Kidney tubule cell (primary cell): ENCODE measurements at places on chromosomes 11 and 22.

DNA sequence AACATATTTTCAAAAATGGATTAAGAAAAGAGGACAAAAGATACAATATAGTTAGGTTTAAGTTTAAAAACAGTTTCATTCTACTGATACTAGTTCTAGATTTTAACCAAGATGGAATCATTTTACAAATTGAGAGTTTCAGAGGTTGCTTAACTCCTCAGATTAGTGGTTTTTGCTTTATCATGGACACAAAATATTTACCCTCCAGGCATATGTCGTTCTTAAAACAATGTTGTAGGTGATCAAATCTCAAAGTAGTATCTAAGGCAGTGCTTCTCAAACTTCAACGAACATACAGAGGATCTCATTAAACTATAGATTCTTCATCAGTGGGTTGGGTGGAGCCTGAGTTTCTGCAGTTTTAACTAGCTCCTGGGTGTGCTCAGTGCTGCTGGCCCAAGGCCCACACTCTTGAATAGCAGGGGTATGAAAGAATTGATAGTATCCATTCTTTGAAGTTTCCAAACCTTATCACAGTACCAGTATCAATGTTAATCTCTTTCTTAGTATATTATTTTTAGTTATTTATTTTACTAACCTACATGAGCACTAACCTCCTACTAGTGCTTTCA is 48.0 kb downstream of the YAP1 start:
- no peak for DNase-seq

- no peak for DNase-seq
These were observed 84.0 kb upstream of the ZBED5 start for GRCh38 chr11:10941871-10942270.

GRCh38 chr11:116544721-116545120 is 228.1 kb downstream of the BUD13 start:
- no peak for DNase-seq

DNA sequence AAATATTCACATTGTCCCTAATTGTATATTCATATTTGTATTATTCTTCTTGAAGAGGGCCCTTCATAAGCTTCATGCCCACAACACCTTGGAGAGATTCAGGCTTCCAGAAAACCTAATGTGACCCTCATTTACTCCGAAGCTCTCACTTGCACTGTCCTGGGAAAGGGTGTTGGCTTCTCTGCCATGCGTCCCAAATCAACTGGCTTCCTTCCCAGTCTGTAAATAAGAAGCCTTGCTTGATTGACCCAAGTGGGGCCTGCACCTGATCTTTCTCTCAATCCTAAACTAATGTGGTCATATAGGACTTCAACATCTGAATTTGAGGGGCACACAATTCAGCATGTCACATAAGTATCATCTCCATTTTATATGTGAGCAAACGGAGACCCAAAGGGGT is 40.5 kb upstream of the ZBTB16 start:
- DNase-seq: no peak

DNA sequence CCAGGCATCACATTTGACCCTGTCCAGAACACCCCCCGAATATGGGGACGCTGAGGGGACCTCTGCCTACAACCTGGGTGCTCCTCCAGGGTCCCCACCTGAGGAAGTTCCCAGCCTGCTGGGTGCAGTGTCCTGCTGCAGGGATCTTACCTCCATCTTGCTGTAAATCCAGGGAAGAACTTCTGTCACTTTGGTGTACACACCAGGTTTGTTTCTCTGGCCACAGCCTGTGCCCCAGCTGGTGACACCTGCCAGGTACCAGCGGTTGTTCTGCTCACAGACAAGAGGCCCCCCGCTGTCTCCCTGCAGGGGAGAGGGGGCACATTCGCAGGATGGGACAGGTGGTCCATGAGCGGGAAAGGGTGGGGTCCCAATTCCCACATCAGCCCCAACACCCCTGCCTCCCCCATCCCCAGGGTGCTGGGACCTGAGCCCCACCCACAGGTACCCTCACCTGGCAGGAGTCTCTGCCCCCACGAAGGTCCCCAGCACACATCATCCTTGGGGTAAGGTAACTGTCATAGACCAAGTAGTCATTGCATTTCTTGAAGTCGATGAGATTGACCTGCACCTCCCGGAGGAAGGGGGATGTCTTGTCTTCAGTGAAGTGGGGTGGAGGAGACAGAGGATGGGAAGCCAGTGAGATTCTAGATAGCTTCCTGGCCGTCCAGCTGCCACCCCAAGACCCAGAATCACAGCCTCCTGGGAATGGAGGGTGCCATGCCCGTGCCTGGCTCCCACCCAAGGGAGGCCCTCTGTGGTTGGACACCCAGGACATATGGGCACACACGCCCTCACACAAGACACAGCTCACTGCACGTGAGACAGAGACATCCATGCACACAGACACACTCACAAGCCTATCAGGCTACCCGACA is 25.5 kb downstream of the TMPRSS13 start:
- no peak for DNase-seq

DNA sequence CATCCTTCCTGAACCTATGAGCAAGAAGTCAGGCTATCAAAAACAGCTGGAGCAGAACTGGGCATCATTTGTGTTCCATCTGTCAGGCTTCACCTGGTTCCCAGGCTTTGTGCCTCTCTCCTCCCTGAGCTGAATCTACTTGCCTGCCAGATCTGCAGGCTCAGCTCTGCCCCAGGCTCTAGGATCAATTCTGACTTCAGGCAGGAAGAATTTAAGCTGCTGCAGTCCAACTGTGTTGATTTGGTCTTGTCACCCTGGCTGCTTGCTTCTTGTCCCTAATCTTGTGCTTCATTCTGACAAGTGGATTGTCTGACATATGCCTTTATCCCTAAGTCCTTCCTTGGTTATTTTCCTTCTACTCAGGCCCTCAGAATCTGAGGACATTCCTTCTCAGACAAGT is 31.6 kb upstream of the CADM1 start:
- DNase-seq: no peak

- no peak for DNase-seq
These were observed 23.3 kb downstream of the SAMM50 start for GRCh38 chr22:43978558-43978957.

DNA sequence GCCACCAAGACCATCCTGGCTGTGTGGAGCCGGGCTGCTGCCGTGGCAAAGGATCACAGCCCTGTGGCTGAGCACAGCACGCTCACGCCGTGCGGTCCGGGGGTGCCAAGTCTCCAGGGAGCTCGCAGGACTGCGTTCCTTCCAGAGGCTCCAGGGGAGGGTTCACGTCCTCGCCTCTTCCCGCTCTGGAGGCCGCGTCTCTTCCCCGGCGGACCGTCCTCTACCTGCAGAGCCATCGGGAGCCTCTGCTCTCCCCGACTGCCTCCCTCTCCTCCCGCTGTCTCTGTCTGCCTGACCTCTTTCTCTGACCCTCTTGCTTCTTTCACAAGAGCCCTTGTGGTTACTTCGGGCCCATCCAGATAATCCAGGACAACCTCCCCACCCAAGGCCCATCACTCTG is 11.4 kb upstream of the MUC5AC start:
- no peak for DNase-seq

DNA sequence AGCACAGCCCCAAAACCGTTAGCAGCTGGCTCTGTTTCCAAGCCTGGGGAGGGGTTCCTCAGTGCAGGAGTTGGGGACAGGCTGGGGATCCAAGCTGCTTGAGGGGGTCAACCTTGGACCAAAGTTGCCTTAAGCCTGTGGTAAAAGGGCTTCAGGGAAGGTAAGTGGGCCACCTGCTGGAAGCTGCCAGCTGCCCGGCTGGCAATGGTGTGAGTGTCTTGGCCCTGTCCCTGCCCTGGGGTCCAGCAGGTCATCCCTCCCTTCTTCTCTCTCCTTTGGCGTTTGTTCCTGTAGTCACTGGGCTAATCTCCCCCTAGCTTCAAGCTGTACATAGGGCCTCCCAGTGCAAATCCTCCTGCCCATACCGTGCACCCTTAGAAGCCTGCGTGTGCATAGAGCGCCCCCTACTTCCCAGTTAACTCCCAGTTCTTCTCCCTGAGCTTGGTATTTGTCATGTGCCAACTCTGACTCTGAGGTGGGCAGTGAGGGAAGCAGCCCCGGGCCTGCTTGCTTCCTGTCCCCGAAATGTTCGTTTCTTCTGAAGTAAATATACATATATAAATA is 4.4 kb downstream of the TMEM258 start:
- DNase-seq: peak; percentile 57

DNA sequence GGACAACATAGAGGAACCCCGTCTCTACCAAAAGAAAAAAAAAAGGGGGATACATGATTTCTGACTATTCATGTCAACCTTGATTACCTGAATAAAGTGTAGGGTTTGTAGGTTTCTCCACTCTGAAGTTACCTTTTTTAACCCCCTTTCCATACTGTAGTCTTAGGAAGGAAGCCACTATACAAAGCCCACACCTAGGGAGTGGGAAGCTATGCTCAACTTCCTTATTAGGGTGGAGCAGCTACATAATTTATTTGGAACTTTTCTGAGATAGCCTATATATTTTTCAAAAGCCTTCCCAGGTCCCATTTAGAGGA is 582 bp upstream of the ATP6V1E1 start:
- DNase-seq: no peak

GRCh38 chr11:132588366-132588765 is 943.9 kb downstream of the OPCML start:
- DNase-seq: no peak

DNA sequence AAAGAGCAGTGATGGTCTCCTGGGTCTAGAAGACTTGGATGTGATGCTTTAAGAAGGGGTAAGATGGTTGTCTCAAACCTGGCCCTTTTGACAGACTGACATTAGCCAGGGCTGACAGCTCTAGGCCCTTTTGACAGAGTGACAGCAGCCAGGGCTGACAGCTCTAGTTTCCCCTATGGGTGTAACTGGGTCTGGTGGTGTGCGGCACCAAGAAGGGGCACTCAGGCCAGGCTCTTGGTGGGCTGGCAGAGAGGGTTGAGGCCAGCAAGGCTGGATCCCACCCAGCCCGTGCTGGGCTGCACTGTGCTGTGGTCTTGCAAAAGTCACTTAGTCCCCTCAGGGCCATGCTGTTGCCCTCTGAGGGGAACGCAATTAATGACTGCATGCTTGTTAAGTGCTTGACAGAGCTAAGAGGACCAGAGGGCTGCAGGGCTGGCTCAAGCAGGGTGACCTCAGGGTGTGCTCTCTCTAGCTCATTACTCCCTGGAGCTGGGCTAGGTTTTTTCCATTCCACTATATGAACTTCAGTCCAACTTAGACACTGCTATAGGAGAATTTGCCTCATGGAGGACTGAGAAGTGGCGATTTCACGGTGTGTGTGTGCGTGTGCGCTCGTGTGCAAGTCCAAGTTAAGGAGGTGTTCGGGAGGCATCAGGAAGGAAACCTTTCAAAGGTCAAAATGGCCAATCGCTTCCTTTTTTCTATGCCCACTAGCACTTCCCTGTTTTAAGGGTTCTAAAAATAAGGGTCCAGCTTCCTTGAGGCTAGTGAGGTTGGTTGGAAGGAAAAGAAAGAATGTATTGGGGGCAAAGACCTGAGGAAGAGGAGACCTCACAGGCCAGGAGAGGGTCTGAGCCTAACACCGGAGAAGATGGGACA is 4.4 kb downstream of the UBASH3B start:
- no peak for DNase-seq

- no peak for DNase-seq
These were observed 24.1 kb downstream of the DGCR2 start for GRCh38 chr22:19098157-19098556.

DNA sequence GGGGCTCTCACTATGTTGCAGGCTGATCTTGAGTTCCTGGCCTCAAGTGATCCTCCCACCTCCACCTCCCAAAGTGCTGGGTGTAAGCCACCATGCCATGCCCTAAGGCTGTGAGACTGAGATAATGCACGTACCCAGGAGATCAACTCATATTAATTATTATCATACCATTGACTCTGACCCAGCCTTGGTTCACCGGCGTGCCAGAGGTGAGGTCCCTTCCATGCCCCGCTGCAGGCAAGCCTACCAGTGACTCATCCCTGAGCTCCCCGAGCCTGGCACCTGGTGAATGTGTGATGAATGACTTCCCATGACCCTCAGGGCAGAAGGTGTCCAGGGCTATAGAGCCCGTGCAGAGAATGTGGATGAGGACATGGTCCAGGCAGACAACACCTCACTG is 12.1 kb downstream of the GAL3ST1 start:
- DNase-seq: peak; percentile 95

- DNase-seq: peak; percentile 47
These were observed 73.7 kb upstream of the CTSC start for GRCh38 chr11:88411265-88411664.

DNA sequence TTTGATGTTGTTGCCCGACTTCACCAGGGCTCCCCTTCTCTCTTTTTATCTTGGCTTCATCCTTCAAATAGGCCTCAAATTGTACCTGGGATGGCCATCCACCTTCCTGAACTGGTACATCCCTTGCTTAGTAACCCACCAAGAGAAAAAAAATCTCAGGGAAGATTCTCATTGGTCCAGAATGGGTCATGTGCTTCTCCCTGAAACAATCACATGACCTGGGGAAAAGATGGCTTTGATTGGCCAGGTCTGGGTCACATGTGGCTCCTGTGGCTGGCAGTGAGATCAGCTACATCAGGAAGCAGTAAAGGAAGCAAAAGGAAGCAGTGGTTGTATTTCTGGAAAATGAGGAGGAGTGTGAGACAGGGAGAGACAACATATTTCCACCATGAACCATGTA is 540.2 kb downstream of the MIAT start:
- no peak for DNase-seq

DNA sequence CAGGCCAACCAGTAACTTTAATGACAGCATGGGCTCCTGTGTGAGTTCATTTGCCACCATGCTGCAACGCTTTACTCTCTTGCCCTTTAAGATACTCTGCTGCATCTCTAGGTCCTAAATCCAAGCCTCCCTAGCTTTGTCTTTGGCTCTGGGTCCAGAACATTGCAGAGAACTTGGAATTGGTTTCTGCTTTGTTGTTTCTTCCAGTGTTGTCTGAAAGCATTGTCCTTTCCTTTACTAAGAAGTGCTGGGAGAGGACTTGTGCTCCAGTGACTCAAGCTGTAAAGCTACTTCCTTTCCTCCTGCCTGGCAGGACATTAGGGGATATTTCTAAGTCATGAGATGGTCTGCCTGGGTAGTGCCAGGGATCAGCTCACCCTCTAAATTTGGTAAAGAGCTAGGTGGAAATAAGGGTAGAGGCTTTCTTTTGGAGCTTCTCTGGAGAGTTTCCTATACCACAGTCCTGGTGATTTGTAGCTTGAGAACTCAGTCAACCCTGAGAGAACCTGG is 202.5 kb upstream of the CADM1 start:
- peak; percentile 48 for DNase-seq
